ENCODE measurements at places on chromosomes 6 and 20.

- no peak for DNase-seq
These were observed 8.5 kb upstream of the TINAG start for GRCh38 chr6:54299542-54300269.

- no peak for DNase-seq
These were observed 543.2 kb upstream of the EPHA7 start for GRCh38 chr6:93962566-93962965.

GRCh38 chr6:99236010-99236409 lies 113.5 kb downstream of the FAXC start:
- no peak for DNase-seq

- DNase-seq: no peak
These were observed 4.8 kb upstream of the GLP1R start for GRCh38 chr6:39043776-39044175.

GRCh38 chr6:92828788-92829187 lies 590.6 kb downstream of the EPHA7 start:
- no peak for DNase-seq
